ENCODE measurements at places on chromosomes 5 and 9.

- no peak for DNase-seq
Observed at GRCh38 chr5:53151713-53152458, 42.3 kb upstream of the MOCS2 start.

DNA sequence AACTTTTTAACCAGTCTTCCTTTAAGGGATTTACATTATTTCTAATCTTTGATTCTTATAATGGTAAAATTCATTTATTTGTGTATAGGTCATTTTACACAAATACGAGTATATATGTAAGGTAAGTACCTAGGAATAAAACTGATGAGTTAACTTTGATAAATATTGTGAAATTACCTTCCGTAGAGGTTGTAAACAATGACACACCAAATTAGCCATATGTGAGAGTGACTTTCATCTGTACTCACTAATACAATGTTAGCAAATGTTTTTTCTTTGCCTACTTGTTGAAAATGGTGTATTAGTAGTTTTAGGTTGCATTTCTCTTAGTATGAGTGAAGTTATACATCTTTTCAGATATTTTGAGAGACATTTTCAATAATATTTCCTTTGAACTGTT lies 42.6 kb upstream of the TSLP start:
- no peak for DNase-seq

- peak; percentile 82 for DNase-seq
Observed at GRCh38 chr9:37036776-37037502, 2.9 kb upstream of the PAX5 start.

DNA sequence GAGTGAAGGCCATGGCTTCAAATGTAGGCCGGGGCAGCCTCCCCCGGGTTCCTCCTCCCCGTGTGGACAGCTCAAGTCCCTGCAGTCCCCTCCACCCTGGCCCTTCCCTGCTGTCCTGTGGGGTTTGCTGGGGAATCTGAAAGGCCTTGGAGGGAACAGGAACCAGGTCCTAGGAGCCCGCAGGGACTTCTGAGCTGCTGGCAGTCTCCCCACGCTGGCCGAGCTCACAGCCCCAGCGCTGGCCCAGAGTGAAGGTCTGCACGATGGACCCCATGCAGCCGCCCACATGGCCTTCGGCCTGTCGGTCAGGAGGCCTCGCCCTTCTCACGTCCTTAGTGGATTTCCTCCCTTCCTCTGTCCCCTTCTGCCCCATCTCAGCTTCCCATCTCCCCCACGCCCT lies 25.7 kb upstream of the NOTCH1 start:
- no peak for DNase-seq

- DNase-seq, result no peak
Observed at GRCh38 chr9:113933671-113934070, 57.6 kb downstream of the ZNF618 start.

DNA sequence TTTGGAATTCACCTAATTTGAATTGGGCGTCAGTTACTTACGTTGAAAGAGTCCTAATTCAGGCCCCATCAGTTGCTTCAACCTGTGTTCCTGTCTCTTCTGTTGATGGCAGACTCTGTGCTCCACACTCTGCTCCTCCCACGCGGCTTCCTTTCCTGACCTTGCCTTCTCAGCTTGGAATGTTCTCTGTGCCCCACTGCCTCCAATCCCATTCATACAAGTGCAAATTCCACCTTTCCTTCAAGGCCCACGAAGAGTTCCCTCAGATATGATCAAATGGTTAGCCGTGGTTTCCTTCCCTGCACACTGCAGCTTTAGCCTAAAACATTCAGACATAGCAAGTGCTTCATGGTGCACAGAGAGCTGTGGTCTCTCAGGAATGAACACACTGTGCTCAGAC lies 65.7 kb downstream of the SREK1 start:
- DNase-seq, result no peak

DNA sequence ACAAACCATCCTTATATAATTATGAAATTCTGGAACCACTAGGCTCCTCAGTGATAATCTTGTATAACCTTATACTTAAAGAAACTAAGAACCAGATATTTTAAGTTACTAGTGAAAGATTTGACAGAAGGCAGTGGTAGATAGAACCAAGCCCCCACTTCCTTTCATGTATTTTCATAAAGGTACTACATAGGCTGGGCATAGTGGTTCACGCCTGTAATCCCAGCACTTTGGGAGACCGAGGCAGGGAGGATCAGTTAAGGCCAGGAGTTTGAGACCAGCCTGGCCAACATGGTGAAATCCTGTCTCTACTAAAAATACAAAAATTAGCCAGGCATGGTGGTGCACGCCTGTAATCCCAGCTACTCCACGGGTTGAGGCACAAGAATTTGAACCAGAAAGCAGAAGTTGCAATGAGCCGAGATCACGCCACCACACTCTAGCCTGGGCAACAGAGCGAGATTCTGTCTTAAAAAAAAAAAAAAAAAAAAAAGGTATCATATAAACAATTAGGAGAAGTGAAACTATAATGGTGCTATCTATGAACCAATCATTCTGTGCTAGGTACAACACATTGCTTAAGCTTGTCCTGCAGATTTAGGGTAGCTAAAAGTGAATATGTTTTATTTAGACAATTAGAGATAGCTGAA lies 27.9 kb upstream of the DTWD2 start:
- no peak for DNase-seq

DNA sequence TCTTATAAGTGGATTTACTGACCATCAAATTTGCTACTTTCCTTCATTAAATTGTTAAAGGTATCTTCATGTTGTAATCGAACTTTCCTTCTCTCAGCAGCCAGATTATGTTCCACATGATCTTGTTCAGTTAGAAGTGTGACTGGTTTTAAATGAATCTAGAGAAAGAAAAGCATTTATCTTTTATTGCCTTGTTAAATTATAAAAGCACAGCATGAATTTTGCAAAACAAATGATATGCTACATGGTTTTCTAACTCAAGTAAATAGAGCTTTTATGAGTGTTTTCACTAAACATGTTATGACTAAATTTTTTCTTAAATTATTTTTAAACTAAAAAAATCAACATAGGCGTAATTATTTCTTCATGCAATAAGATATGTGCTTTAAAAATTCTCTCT lies 34.1 kb downstream of the ACOT12 start:
- no peak for DNase-seq

DNA sequence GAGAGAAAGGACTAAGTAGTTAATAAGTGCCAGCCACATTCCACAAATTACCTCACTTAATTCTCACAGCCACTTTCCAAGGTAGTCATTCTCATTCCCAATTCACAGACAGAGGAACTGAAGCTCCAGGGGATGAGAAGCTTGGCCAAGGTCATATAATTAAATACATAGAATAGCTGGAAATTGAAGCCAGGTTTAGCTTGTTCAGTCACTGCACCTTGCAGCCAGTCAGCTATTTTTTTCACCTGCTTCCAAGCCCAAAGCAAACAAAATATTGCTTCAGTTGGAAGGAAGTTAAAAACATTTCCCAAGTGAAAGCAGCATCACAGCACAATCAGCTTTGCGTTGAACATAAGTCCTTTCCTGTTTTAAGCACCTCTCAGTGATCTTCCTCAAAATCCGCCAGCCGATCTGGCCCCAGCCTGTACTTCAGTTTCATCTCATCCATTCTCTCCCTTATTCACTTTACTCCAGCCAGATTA lies 4.8 kb downstream of the ALDH1A1 start:
- DNase-seq, result no peak

DNA sequence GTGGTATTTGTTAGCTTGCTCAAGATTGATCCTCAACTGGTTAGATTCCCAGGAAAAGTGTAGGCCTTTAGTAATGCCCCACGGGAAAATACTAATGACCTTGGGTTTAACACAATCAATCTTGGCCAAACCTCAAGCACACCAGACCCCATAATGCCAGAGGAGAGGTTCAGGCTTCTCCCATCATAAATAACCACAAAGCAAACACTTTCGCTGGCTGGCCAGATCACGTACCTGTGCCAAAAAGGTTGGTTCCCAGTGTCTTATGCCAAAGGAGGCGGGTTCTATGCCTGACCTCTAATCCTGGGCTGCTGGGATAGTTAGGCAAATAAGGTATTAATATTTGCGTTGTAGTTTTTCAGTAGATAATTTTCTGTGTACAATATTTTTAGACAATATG lies 379.2 kb upstream of the CDH18 start:
- DNase-seq, result no peak

DNA sequence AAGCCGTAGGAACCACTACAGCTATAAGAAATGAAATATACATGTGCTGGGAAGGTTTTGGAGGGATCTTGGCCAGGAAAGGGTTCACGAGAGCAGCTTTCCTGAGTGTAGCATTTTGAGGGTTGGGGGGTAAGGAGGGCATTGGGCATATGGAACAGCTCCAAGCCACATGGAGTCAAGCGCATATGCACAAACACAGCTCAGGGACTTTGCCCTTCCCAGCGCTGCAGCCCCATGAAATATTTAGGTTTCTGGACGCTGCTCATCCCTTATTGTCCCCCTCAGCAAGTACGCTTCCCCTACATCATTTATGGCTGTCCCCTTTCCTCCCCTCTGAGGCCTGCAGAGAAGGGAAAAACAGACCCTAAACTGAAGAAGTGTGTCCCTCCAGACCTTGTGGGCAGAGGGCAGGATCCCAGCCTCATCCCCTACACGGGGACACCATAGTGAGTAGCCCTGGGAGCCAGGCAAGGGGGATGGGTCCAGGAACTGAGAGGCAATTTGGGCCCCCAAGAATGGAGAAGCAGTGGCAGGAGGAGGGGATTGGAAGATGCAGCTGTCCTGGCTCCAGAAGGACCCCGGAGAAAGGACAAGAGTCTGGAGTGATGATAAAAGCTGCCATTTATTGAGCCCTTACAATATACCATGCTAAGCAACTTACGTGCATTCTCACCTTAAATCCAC lies 33.7 kb downstream of the PCDH1 start:
- no peak for DNase-seq

- peak; percentile 69 for DNase-seq
Observed at GRCh38 chr9:74887041-74887980, at the start of gene TRPM6. TRPM6 (minus strand) TSS chr9:74887921; CDS start chr9:74887856, 65 bp downstream.

DNA sequence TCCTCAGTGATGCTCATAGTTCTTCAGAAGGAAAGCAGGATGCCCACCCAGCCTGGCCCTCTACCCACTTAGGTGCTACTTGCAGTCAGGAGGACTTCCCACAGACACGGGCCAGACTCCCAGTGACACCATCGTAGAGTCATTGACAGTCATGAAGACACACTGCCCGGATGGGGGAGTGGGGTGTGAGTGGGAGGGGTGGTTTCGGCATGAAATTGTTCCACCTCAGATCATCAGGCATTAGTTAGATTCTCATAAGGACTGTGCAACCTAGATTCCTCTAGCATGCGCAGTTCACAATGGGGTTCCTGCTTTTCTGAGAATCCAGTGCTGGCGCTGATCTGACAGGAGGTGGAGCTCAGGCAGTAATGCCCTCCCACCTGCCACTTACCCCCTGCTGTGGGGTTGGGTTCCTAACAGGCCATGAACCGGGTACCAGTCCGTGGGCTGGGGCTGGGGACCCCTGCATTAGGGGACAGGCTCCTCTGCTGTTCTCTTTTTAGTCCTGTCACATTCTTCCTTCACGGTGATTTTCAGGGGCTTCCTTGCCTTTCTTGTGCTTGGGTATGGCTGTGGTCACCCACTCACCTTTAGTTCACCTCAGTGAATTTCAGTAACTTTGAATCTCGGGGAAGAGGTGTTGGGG lies 88.2 kb upstream of the ANKRD55 start:
- DNase-seq, result no peak

- peak; percentile 91 for DNase-seq
Observed at GRCh38 chr5:175800656-175801081, 70.7 kb upstream of the CPLX2 start.

DNA sequence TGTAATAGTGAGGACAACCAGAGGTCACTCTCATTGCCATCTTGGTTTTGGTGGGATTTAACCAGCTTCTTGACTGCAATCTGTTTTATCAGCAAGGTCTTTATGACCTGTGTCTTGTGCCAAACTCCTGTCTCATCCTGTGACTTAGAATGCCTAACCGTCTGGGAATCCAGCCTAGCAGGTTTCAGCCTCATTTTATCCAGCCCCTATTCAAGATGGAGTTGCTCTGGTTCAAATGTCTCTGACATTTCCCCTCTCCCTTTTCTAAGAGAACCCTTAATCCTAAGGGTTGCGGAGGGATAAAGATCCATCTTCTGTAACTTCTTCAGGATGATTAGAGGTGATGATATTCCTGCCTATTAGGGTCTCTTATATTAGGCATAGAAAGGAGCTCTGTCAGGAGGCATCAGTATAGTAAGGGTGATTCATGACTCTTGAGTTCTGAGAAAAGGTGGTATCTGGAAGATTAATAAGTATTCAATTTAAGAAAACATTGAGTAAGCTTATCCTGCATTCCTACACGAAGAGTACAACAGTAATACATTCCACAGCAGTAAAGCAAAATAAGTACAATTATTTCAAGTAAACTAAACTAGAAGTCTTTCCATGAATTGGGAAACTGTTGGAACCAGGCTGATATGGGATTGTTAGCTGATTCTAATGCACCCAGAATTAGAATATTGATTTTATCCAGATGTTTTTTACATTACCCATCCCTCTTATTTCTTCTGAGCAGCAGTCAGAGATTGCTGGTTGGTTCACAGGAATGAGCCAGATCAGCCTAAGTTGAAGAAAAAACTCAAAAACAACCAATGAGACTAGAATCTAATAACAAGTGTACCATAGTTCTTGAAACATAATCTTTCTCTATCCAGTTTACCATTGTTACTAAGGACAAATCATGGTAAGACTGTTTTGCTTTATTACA lies 39.9 kb downstream of the SHC3 start:
- no peak for DNase-seq

- no peak for DNase-seq
Observed at GRCh38 chr5:33968211-33969005, 16.1 kb downstream of the SLC45A2 start.

DNA sequence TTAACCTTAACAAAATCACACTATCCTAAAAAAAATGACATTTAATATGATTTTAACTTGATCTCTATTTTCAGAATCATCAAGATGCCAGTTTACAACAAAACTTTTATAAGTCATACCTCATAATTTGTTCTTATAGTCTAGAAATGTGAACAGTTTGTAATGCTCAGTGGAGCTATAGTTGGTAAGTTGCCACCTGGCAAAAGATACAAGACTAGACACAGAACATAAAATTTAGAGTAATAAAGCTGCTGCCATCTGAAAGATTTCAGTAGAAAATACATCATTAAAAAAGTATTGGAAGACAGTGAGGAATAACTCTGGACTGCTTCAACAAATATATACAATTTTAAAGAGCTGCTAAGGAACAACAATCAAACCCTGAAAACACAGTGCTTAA lies 233.8 kb downstream of the GABRG2 start:
- no peak for DNase-seq

DNA sequence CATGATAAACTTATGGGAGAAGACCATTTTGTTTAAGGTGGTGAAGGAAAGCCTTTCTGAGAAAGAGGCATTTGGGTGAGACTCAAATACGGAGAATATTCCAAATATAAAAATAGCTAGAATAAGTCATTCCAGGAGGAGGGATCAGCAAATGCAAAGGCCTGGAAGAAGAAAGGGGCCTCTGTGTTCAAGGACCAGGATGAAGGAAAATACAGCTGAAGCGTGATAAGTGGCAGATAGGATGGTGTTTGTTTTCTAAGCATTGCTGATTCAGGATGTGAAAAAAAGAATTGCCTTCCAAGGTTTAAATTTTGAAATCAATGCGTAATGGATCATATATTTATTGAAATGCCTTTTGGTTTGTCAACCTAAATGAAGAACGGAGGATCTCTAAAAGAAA lies 59.4 kb upstream of the CAST start:
- DNase-seq, result no peak

Measured in OCI-M1 (cell line).